Cortex of kidney (tissue), 1 donor: ENCODE measurements at places on chromosomes 4 and X.

DNA sequence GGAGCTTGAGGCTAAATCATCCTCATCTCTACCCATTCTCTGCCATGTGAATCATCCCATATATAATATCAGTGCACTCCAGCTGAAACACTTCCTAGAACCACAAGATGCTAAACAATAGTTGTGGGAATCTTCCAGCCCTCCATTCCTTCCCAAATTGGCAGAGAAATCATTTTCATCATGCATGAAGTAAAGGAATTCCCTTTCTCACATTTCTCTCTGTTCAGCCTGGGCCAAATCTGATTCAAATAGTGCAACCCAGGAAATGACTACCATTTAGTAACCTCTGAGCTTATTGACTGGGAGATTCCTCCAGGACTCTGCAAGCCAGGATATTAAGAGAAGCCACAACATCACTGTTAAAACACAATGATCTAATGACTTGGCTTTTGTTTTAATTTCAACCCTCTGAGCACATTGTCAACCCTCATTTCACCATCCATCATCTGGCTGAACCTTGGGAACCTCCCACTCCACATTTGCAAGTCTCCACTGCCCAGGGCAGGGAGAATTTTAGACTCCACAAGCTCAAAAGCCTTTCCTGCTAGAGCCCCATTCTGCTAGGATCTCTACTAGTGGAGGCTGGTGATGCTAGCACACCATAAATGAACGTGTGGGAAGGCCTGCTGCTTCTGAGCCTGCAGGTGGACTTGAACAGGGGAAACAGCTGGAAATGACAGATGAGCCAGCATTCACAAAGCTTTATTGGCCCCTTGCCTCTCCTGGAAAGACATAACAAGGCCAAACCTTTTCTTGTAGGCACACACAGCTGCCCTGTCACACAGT is 133.9 kb downstream of the TET2 start:
- DNase-seq = no peak

DNA sequence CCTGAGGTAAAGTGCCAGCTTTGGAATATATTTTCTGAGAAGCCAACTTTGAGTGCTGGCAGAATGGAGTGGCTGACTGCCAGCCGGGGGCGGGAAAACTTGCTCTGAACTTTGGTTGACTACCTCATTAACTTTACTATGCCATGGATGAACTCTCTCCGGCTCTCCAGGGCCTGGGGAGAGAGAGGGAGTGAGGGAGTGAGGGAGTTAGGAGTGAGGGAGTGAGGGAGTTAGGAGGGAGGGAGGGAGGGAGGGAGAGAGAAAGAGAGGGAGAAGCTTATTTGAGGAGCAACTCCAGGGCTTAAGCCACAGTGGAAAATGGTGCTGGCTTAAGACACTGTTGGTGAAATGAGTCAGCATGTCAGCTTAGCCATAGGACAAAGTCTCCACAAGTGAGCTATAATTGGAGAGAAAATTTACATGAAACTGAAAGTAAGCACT is 280.9 kb upstream of the RPS6KA3 start:
- DNase-seq = no peak

DNA sequence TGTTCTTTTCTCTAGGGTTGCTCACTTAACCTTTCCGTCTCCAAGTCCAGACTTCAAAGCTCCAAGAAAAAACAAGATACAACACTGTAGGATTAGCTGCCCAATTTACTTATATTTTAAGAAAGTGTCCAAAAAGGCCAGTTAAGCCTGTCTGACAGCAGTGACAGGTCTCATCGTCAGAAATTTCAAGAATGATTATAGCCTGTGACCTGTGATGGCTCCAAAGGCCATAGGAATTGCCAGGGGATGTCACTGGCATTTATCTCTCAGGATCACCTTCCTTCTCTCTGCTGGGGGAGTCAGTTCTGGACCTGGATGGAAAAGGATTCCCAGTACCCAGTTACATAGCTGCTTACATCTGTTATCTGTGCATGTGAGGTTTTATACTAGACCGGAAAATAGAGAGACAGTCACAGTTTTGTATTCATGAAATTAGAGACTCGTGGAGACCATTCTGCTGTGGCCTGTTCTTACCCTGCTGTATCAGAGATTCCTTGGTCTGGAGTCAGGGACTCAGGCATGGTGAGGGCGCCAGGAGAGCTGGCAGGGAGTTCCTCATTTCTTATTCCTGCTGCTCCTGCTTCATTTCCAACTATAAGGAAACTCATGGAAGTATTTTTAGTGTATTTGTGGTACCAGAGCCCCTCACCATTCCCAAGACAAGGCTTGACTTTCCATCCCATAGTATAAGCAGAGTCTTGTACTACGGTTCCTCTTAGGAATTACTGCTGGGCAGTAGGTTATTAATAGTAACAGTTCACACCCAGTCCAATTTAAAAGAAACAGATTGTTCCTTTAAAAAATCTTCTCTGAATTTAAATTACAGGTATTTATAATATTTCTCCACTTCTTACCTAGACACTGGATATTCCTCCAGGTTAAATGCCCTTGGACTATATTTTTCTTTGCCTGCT is 220.8 kb downstream of the SHROOM3 start:
- no peak for DNase-seq

- no peak for DNase-seq
Measured at GRCh38 chrX:55011294-55011693, 11.1 kb downstream of the APEX2 start.

- no peak for DNase-seq
Measured at GRCh38 chr4:43163101-43163792, 270.7 kb downstream of the GRXCR1 start.

GRCh38 chr4:6834867-6835266 is 52.3 kb downstream of the KIAA0232 start:
- DNase-seq = no peak
